ENCODE measurements at places on chromosomes 6 and 20.

GRCh38 chr6:31620586-31621319 is at the start of gene PRRC2A:
Gene PRRC2A (plus strand): TSS chr6:31620715. CDS start chr6:31622790, 2,075 bp downstream.
- DNase-seq = no peak

- DNase-seq = no peak
These were observed 4.6 kb upstream of the BICRAL start for GRCh38 chr6:42777126-42777822.

DNA sequence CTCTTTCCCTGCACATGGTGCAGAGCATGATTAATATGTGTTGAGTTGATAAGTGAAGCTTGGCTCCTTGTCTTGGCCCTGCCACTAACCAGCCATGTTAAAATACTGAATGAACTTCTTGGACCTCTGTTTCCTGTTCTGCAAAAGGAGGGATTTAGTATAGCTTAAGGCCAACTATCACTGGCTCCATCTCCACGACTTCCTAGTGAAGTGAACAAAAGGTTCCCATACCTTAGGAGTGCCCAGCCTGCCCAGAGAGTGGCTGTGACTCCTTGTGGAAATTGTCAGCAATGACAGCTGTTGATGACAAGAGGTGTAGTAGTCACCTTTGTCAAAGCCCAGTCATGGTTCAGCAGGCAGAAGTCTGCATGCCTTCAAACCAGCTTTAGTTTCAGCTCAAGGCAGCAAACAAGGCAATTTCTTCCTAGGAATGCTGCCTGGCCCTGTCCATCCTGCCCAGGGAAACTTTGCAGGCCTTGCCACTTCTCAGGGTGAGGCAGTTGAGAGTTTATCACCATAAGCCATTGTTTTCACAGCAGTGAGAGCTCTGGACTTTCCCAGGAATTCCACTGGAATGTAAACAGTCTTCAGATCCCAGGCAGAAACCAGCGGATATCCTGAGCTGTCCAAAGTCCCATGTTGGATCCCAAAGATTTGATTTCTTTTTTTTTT is 169.7 kb upstream of the TNFAIP3 start:
- DNase-seq = no peak

DNA sequence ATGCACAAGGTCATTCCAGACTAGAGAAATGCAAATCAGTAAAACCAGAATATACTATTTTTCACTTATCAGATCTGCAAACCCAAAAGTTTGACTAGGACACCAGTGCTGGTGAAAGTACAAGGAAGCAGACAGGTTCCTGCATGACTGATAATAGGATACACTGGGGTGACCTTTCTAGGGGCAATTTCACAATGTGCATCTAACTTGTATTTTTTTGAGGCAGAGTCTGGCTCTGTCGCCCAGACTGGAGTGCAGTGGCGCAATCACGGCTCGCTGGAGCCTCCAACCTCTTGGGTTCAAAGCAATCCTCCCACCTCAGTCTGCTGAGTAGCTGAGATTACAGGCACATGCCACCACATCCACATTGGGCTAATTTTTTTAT is 11.4 kb downstream of the COMMD7 start:
- no peak for DNase-seq

- no peak for DNase-seq
These were observed 208.6 kb upstream of the AGPAT4 start for GRCh38 chr6:161482517-161482858.

- no peak for DNase-seq
These were observed 8.9 kb downstream of the REM1 start for GRCh38 chr20:31484001-31484400.

All from non-pigmented ciliary epithelial cell (primary cell).